Activated T-cell treated with anti-CD3 and anti-CD28 coated beads for 1 hour (primary cell): ENCODE measurements at places on chromosomes 12 and 14.

DNA sequence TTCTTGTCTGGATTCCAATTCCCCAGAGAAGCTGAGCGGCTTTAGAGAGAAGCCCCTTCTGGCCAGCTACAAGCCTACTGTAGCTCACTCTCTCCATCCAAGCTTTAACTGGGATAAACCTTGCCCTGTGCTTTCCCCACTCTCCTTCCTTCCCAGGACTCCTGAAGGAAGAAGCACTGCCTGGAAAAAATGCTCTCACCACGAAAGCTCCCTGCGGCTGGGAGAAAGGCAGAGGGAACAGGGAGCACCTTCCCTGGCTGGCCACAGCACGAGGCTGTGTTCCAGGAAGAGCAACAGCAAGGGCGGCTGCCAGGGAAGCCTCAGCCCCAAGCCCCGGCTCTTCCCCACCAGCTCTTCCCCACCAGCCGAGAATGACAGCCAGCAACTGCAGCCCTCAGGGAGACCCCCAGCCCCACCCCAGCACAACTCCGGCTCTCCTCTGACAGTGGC, 40.8 kb upstream of the PNMA1 start:
- DNase-seq = no peak

GRCh38 chr14:76882651-76883050, 56.4 kb downstream of the LRRC74A start:
- no peak for DNase-seq

DNA sequence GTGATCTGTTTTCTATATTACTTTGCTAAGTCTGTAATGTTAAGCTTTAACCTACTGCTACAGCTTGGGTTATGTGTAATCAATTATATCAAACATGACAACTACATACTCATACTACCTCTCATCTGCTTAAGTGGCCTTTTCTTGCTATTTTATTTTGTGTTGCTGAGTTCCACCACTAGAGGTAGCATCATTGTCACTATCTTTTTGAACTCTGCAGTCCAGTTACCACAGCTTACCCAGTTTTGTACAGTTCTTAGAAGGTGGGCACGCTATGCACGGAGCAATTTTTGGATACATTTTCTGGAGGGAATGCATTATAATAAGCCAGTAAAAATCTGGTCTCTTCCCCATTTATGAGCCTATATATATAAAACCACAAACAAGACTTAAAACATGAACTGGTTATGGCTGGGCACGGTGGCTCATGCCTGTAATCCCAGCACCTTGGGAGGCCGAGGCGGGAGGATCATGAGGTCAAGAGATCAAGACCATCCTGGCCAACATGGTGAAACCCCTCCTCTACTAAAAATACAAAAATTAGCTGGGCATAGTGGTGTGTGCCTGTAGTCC, 48.5 kb downstream of the SAV1 start:
- no peak for DNase-seq

DNA sequence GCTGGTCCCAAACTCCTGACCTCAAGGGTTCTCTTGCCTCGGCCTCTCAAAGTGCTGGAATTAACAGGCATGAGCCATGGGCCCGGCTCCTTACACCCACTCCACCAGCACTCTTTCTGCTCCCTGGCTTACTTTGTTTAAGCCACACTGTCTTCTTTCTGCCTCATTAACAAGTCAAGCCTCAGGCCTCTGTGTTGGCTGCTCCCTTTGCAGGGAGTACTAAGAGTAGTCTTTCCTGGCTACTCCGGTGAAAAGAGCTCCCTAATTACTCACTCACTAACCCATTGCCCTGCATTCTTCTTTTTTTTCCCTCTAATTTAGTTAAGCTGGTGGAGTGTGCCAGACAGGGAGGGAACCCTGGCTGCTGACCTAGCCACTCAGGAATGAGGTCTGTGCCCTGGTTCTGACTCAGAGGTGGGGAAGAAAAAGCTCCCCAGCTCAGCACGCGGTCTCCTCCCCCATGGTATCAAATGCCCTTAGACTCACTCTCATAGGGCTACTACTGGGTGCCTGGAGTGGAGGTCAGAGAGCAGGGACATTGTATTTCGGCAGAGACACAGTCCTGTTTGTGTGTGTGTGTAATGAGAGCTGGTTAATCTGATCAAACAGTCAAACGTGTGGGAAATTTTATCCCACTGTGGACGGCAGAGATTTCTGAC, 19.8 kb downstream of the GALNT6 start:
- no peak for DNase-seq
